Parietal lobe (tissue), 2 donors: ENCODE measurements at places on chromosomes 6 and 20. TPM values are rescaled to one million over a fixed set of nuclear protein-coding genes. Genes with fewer than 3 reads are reported as not detected.

The PTCRA gene
- not detected for total RNA-seq

The MLIP gene
- 10.6 TPM for total RNA-seq

The NQO2 gene
- 12.5 TPM for total RNA-seq

The LINC00237 gene
- total RNA-seq: 2.8 TPM

The EYA2 gene
- 0.94 TPM for total RNA-seq

The PSMB1 gene
- total RNA-seq: 153 TPM

The CLPSL1 gene
- total RNA-seq: not detected

The FAXC gene
- 54.1 TPM for total RNA-seq

The HLA-DRB1 gene
- total RNA-seq: 1.6 TPM

The ARID1B gene
- total RNA-seq: 320 TPM

The GLP1R gene
- total RNA-seq: not detected

The NT5E gene
- 3.8 TPM for total RNA-seq

The HLA-E gene
- total RNA-seq: 22.2 TPM

The RAET1E gene
- not detected for total RNA-seq

The LPA gene
- 2.5 TPM for total RNA-seq

The GSTA3 gene
- total RNA-seq: not detected

The HLA-DQB1 gene
- total RNA-seq: 0.63 TPM

The SLC35D3 gene
- not detected for total RNA-seq

The SLC17A9 gene
- 0.31 TPM for total RNA-seq

The RAB44 gene
- not detected for total RNA-seq

The LIME1 gene
- total RNA-seq: 13.5 TPM

The BANF2 gene
- total RNA-seq: not detected

The COL11A2 gene
- 3.4 TPM for total RNA-seq

The PAQR8 gene
- 12.8 TPM for total RNA-seq

The BTN2A1 gene
- 13.8 TPM for total RNA-seq
